ENCODE measurements at places on chromosomes 2 and 18.

DNA sequence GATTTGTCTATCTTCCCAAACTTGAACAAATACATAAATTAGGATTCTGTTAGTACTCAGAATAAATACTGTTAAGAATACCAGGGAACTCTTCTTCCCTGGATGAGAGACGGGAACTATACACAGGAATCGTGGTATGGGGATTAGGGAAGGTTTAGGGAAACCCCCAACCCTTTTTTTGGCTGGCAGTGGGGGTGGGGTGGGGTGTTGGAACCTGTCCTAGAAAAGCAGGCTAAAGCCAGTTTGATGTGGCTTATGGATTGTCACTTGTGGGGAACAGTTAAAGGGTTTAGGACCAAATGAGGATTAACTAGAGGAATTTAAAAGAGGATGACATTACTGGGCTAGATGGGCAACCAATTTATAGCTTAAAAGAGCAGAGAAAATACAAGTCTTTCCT lies 1.8 kb downstream of the SLC4A10 start:
- DNase-seq = no peak

GRCh38 chr2:189066037-189066436 lies 91.9 kb downstream of the COL3A1 start:
- no peak for DNase-seq

GRCh38 chr2:42187886-42188285 lies 18.7 kb downstream of the EML4 start:
- no peak for DNase-seq

- DNase-seq = peak; percentile 57
These were observed 33.4 kb upstream of the SERPINB7 start for GRCh38 chr18:63741769-63742168.

- peak; percentile 11 for DNase-seq
These were observed 55.7 kb downstream of the ITSN2 start for GRCh38 chr2:24304631-24305030.

- no peak for DNase-seq
These were observed 250.0 kb downstream of the SMAD2 start for GRCh38 chr18:47680488-47680887.

DNA sequence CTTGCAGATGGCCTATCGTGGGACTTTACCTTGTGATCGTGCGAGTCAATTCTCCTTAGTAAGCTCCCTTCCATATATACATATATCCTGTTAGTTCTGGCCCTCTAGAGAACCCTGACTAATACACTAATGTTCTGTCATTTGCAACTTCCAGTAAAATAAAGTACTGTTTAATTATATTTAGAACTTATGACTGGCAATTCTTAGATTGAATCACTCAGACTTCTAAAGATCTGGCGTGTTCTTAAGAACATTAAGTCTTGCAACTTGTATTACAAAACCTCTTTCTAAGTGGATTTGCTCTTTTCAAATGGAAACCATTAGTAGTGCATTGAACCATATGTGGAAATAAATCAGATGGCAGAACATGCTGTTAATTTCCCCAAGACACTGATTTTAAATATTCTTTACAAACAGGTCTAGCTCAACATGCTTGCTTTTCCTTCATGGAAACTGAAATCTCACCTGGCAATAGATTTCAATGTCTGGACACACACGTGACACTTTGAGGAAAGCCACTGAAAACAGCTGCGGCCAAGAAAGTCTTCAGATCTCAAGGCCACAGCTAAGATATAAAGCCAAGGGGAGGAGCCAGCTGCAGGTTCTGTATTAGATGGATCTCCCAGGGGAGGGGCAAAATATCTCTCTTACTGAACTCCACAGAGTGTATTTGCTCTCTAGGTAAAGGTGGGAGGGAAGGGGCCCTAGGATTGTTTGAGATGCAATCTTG lies 50.6 kb downstream of the PMAIP1 start:
- DNase-seq = peak; percentile 65

- no peak for DNase-seq
These were observed 78.9 kb upstream of the STON1 start for GRCh38 chr2:48450936-48451602.

GRCh38 chr2:156057647-156058046 lies 274.9 kb downstream of the NR4A2 start:
- no peak for DNase-seq

GRCh38 chr2:211816754-211817153 lies 721.8 kb downstream of the ERBB4 start:
- DNase-seq = no peak

GRCh38 chr18:50099725-50100407 lies 95.1 kb downstream of the MYO5B start:
- peak; percentile 32 for DNase-seq

- DNase-seq = no peak
These were observed 30.2 kb upstream of the ZEB2 start for GRCh38 chr2:144550084-144550483.
